T follicular helper cell (primary cell): ENCODE measurements at places on chromosomes 1 and 21.

DNA sequence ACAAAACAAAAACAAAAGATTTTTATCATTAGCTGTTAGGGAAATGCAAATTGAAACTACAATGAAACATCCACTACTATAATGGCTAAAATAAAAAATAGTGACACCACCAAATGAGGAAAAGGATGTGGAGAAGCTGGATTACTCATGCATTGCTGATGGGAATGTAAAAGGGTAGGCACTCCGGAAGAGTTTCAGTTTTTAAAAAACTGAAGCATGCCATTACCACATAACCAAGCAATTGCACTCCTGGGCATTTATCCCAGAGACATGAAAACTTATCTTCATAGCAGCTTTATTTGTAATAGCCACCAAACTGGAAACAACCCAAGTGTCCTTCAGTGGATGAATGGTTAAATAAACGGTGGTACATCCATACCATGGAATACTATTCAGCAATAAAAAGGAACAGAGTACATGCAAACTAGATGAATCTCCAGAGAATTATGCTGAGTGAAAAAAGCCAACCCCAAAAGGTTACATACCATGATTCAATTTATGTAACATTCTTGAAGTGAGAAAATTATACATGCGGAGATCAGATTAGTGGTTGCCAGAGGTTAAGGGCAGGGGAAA lies 14.5 kb upstream of the CFAP298 start:
- DNase-seq: no peak

GRCh38 chr21:37751268-37751975 lies 164.8 kb downstream of the KCNJ6 start:
- DNase-seq: no peak

DNA sequence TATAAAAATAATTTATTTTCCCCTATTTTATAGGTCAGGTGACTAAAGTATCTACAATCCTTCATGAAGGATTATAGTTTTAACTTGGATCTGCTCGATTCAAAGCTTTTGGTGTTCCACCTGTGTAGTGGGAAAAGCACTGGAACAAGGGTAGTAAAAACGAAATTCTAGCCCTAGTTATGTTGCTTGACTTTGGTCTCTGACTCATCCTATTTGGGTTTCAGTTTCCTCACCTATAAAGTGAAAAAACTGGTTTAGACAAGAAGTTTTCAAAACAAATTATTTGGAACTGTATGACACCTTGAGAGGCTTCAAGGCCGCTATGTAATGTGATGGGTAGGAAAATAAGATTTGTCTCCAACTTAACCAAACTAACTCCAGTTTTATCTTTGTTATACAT lies 505.2 kb upstream of the ZRANB2 start:
- DNase-seq: no peak

GRCh38 chr1:224629965-224630364 lies 13.8 kb downstream of the CNIH3 start:
- DNase-seq: no peak

- no peak for DNase-seq
These were observed 317.0 kb downstream of the USP25 start for GRCh38 chr21:16046656-16047330.

DNA sequence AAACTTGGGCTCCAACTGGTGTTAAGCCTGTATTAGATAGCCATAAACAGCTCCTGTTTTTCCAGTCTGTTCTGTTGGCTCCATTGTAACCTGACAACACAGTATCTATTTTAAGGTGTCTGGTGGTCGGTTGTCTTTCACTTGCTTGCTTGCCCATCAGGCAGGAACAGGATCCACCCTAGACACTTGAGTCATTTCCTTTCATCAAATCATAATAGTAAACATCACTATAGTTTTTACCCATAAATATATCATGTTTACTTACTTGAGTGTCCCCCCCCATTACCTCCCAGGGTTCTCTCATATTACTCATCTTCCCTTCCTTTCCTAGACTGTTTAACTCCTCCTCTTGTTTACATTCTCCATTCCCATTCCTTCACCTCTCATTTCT lies 2.9 kb downstream of the DDI2 start:
- no peak for DNase-seq

DNA sequence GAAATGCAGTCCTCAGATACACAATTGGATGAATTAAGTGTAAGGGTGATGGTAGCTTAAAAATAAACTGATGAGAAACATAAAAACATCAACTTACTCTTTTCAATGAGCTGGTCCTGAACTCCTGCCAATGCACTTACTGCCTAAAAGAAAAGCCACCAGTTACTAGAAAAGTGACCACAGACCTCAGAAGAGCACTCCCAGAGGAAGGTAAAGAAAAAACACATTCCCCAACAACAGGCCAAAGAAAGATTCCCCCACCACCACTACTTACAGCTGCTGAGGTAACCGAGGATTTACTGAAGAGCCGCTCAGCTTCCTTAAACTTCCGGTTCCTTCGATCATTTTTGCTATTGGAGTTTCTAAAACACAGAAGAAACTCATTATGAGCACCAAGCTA lies 5.4 kb downstream of the MEAF6 start:
- DNase-seq: no peak
